Tibial artery (tissue), 4 donors: ENCODE measurements at places on chromosomes 13 and 19.

GRCh38 chr19:49338691-49339300, 3.6 kb downstream of the CD37 start:
- peak overlapping the region; percentile 85 for H3K27ac ChIP-seq
- H3K4me1 ChIP-seq, result peaks cover 6% of the 10 kb centered on the region
- no peaks in the 10 kb centered on the region for H3K27me3 ChIP-seq
- peak overlapping the region; percentile 52 for H3K4me3 ChIP-seq
- peak; percentile 90 for DNase-seq

- no peaks in the 10 kb centered on the region for H3K27me3 ChIP-seq
- no peak overlapping the region for H3K4me3 ChIP-seq
- H3K27ac ChIP-seq, result no peak overlapping the region
- H3K36me3 ChIP-seq, result no peaks in the 10 kb centered on the region
Measured at GRCh38 chr13:29369060-29369743, 226.3 kb downstream of the SLC7A1 start.

- no peaks in the 10 kb centered on the region for H3K4me1 ChIP-seq
- no peaks in the 10 kb centered on the region for H3K36me3 ChIP-seq
- H3K27me3 ChIP-seq, result no peaks in the 10 kb centered on the region
- no peak for DNase-seq
- no peak overlapping the region for H3K4me3 ChIP-seq
Measured at GRCh38 chr13:50924025-50924424, 14.4 kb downstream of the RNASEH2B start.

DNA sequence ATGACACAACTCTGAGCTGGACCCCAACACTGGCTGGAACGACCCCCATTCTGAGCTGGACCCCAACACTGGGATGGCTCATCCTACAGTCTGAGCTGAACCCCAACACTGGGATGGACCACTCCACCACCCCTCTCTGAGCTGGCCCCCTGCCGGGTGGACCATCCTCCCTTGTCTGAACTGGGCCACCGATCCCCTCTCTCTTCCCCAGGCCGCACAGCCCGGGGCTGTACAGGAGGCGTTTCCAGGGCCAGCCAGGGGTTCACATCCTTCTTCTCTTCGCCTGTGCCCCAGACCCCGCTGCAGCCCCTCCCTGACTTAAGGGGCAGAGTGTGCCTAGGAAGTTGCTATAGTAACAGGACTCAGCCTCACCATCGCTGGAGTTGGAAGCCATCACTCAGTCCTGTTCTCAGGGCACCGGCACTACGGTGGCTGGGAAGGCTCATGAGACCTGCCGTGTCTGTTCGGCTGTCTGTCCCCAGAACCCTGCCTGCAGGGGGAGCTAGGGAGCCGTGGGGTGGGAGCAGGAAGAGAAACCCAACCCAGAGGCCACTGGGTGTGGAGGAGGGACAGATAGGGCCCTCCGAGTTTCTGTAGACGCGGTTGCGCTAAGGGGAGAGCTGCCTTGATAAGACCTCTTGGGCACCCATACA, 3.7 kb downstream of the PRKACA start:
- no peak for DNase-seq
- H3K4me1 ChIP-seq, result peaks cover 84% of the 10 kb centered on the region
- H3K36me3 ChIP-seq, result no peaks in the 10 kb centered on the region
- peak overlapping the region; percentile 94 for H3K27ac ChIP-seq
- H3K4me3 ChIP-seq, result no peak overlapping the region

DNA sequence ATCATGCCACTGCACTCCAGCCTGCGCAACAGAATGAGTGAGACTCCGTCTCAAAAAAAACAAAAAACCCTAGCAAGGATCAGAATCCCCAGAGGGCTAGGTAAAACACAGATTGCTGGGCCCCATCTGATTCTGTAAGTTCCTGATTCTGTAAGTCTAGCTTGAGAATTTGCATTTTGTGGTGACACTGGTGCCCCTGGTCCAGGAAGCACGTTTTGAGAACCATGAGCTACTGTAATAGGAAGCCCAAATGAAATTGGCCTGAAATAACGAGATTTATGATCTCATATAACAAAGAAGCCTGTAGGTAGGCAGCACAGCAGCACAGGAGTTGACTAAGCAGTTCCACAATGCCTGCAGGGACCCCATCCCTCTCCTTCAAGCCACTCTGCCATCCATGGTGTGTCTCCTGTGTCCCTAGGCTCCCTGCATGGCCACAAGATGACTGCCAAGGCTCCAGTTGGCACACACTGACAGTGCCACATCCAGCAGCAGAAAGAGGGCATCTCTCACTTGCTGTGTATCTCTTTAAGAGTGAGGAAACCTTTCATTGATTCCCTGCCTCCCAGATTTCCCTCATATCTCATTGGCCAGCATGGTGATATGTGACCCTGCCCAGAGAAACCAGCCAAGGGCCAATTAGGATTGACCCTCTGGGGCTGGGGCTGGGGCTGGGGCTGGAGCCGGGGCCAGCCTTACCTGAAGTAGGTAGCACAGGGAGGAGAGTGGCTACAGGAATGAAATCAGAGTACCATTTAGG, 21.7 kb downstream of the SIPA1L3 start:
- H3K4me1 ChIP-seq, result no peaks in the 10 kb centered on the region
- no peak overlapping the region for H3K27ac ChIP-seq
- H3K36me3 ChIP-seq, result no peaks in the 10 kb centered on the region

- no peak overlapping the region for H3K4me3 ChIP-seq
- no peak for DNase-seq
- H3K27ac ChIP-seq, result no peak overlapping the region
- no peaks in the 10 kb centered on the region for H3K36me3 ChIP-seq
- no peaks in the 10 kb centered on the region for H3K27me3 ChIP-seq
Measured at GRCh38 chr13:78841358-78841963, 182.5 kb upstream of the OBI1 start.

DNA sequence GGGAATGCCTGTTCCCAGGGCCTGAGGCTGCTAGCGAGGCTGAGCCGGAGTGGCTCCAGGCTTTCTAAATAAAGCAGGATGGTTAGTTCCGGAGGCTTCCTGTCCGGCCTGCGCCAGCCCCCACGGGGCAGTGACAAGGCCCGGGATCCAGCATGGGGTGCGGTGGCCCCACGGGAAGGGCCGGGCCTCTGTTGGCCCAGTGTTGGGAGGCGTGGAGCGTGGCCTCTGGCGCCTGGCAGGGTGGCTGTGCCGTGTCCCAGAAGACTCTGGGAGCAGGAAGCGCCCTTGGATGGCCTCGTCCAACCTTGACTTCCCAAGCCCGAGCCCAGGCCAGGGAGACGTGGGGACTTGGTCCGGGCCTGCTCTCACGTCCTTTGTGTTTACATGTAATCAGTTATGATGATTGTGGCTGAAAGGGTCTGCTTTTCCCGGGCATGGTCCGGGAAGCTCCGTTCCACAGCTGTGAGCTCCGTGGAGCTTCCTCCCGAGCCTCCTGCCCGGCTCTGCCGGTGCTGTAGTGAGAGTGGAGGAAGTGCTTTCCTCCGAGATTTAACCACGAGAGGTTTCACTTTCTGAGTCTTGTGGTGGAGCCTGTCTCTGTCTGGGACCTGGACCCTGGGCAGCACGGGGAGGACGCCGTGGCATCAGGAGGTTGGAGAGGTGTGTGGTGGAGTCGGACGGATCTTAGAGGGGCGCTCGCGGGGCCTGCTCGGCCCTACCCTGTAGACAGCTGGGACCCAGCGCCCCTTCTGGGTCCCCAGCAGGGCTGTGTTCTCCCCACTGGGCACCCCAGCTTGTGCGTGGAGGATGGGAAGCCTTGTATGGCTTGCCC, 4.6 kb downstream of the GNA11 start:
- H3K27me3 ChIP-seq, result no peaks in the 10 kb centered on the region
- DNase-seq, result peak; percentile 90
- H3K4me1 ChIP-seq, result peaks cover 85% of the 10 kb centered on the region
- H3K27ac ChIP-seq, result peak overlapping the region; percentile 81
- peak overlapping the region; percentile 91 for H3K4me3 ChIP-seq
- no peaks in the 10 kb centered on the region for H3K36me3 ChIP-seq
